ENCODE measurements at places on chromosomes 12 and 14.
A peak's percentile ranks its signal among the peaks of the same experiment; 100 is the strongest.

- DNase-seq: no peak
These were observed 9.1 kb downstream of the FBXW8 start for GRCh38 chr12:116919706-116920485.

DNA sequence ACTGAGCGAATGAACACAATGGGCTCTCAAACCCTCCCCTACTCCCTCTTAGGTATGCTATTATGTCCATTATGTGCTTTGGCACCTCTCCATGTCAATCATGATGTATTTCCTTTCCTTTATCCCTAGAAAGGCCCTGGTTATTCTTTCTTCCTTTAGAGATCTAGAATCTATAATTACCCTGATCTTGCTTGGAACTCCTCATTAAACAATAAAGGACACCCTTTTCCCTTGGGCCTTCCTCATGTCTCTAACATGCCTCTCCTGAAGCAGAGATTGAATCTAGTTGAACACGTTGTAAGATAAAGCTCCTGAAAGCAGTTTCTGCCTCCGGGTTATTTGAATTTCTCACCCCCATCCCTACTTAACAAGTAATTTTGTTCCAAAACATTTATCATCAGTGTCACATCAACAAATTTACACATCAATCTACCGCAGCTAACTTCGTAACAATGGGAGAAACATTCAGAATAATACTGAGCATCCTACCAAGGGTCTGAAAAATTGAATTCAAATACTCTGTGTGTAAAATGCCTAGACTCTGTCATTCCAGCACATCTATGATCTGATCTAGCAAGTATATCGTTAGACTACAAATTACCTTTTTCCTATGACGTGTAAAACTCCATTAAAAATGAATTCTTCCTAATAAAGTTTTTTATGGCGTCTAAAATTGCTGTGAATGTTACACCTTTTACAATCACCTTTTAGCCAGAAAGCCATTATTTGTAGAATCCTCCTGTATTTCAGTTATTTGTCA, 5.4 kb downstream of the USP44 start:
- no peak for DNase-seq

- no peak for DNase-seq
These were observed 70.5 kb downstream of the TRIM9 start for GRCh38 chr14:51024377-51024776.

GRCh38 chr14:95146079-95146771, 11.1 kb downstream of the DICER1 start:
- DNase-seq: no peak

DNA sequence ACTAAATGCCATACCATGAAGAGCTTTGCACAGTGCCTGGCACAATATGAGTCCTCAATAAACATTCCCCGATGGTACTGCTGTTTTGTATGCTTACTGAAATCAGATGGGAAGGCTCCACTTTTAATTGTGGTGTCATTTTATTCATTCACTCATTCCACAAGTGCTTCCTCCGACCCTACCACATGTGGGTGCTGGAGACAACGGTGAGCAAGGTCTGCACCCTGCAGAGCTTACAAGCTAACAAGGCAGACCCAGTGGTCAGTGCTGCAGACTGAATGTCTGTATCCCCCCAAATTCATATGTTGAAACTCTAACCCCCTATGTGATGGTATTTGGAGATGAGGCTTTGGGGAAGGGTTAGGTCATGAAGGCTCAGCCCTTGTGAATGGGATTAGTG, 48.3 kb downstream of the RFX4 start:
- DNase-seq: no peak

DNA sequence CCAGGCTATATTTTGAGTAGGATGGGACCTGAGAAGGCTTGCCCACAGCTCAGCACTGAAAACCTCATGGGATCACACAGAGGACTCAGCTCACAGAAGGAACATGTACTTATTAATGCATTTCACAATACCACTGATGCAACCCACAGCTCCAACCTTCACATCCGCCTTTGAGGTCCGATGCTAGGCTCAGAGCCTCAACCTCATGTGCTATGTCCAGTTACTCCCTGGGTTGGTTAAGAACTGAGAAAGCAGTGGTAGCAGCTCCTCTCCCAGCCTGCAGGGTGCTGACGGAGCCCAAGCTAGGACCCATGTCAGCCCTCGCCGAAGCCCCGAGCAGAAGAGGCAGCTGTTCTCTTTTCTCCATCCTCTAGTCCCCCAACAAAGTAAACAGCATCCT, 52.9 kb downstream of the SPTB start:
- DNase-seq: peak; percentile 13

- DNase-seq: peak; percentile 9
These were observed 370.5 kb upstream of the PDE3A start for GRCh38 chr12:19997656-19998400.

All from fibroblast of the aortic adventitia (primary cell).